GM13976 (cell line): ENCODE measurements at places on chromosomes 6 and 20.
A peak's percentile ranks its signal among the peaks of the same experiment; 100 is the strongest.

DNA sequence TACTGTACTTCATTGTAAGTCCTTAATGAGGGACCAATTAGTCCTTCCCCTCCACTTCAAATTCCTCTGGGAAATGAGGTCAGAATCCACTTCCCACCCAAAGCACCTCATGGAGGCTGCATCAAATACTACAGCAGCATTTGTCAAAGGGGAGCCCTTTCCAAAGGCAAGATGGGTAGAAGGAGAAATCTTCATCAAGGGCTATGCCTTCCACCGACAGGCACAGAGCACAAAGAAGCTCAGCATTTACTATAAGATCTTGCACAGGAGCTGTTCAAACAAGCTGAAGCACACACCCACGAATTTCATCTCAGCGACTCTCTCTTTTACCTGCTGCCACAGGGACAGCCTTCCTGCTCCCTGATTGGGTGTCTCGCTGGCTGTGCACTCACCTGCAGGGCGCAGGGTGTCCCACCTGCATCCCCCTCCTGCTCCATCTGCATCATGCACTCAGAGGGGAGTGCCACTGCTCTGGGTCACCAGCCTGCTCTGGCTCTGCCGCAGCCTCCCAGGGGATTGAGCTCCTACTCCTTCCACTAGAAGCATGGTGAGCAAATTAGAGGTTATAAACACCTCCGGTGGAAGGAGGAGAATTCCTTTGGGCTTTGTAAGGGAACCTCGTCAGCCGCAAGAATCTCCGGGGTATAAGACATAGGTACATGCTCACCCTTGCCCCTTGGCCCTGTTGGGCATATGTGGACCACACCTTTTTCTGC lies 164.5 kb downstream of the ATXN1 start:
- DNase-seq, result no peak

- peak; percentile 45 for DNase-seq
These were observed 608 bp upstream of the EIF2S2 start for GRCh38 chr20:34112600-34113101.

- DNase-seq, result no peak
These were observed 1061.8 kb upstream of the CITED2 start for GRCh38 chr6:140436023-140436811.

DNA sequence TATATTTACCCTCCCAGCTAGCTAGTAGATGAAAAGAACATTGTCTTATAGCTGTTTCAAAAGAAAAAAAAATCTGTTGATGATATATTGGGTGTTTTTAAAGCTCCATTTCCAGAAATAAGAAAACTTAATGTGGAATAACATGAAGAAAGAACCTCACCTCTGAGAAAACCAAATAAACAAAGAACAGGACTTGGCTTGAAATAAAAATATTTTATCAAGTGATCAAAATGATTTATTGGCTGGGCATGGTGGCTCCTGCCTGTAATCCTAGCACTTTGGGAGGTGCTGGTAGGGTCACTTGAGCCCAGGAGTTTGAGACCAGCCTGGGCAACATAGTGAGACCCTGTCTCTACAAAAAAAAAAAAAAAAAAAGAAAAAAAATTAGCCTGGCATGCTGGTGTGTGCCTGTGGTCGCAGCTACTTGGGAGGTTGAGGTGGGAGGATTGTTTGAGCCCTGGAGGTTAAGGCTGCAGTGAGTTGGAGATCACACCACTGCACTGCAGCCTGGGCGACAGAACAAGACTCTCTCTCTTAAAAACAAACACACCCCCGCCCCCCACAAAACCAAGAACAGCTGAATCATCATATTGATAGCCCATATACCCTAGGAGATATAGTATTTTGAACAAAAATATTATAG lies 7.9 kb downstream of the RNF24 start:
- no peak for DNase-seq

GRCh38 chr20:23493172-23493772 lies 2.4 kb downstream of the CST8 start:
- DNase-seq, result no peak

DNA sequence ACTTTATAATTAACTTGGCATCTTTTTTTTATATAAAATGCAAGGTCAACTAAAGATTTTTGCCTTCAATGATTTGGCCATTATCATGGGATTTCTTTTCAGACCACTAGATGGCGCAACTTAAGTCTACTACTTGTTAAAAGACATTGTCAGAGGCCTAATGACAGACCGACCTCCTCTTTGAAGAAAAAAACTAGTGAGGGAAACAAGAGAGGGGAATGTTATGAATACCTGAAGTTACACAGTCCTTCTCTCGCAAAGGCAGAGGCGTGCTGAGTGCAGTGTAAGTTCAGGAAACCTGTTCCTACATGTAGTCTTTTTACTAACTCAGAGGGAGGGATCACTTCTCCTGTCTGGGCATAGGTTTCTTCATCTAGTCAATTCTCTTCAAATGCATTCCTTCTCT lies 9.3 kb downstream of the TRAPPC3L start:
- peak; percentile 35 for DNase-seq

DNA sequence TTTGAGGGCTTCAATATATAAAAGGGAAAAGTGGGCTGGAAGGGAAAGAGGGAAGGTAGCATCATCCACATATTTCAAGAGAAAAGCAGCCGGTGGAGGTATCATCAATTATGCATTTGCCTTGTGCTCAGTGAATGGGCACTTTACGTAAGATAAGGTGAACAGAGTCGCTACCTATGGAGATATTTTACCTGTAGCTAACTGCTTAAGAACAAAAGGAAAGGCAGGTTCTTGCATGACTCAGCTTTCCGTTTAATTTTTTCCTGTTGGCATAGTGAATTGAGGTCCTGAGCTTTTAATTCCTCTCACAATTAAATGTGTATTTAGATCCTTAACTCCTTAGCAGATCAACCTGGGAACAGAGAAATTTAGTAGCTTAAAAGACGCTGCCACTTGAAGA lies 25.5 kb upstream of the PLCB4 start:
- no peak for DNase-seq

GRCh38 chr6:138012682-138013081 lies 94.5 kb downstream of the PERP start:
- DNase-seq, result no peak

GRCh38 chr6:7805078-7805849 lies 79.4 kb downstream of the BMP6 start:
- DNase-seq, result no peak
